Lower lobe of right lung (tissue), 2 donors: ENCODE measurements at places on chromosomes 12 and 14.

- no peak for DNase-seq
Measured at GRCh38 chr12:4325966-4326365, 5.0 kb downstream of the TIGAR start.

DNA sequence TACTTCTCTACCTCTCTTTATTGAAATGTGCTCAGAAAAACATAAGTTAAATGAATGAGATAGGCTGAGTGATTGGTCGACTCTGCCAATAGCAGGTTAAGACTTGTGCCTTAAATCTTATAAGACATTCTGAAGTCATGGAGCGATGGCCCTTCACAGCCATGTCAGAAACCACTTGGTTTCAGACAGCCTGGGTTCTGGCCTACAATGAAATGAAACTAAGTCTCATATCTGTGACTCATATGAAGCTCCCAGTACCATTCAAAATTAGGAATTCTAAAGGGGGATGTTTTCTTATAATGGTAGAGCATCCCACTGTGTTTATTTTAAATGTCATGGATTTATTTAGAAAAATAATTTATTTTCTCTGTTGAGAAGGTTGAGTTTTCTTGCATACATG is 42.6 kb downstream of the PLXNC1 start:
- no peak for DNase-seq

- DNase-seq = no peak
Measured at GRCh38 chr14:59344691-59345455, 120.3 kb downstream of the GPR135 start.

DNA sequence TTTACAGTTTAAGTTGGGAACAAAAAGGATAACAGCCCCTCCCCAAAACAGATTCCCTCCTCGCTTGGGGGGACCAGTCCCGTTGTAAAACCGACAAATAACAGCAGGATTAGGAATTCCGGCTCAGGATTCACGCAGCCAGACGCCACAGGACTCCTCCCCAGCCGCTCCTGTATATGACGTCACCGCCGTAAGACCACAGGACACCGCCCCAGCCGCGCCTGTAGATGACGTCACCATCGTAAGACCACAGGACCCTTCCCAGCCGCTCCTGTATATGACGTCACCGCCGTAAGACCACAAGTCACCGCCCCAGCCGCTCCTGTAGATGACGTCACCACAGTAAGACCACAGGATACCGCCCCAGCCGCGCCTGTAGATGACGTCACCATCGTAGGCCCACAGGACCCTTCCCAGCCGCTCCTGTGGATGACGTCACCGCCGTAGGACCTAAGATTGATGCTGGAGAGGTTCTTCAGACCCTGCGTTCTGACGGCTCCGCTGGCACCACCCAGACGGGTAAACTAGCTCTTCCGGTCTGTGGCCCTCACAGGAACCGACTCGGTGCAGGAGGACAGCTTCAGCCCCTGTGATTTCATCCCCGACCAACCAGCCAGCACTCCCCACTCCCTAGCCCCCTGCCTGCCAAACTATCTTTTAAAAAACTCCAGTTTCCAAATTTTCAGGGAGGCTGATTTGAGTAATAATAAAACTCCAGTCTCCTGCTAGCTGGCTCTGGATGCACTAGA is 43.9 kb upstream of the FBRSL1 start:
- DNase-seq = peak; percentile 90

GRCh38 chr14:58401587-58401986 is 5.9 kb downstream of the TOMM20L start:
- DNase-seq = no peak

GRCh38 chr14:104223101-104224041 is 85.0 kb downstream of the KIF26A start:
- peak; percentile 46 for DNase-seq

GRCh38 chr12:16285586-16285985 is 8.1 kb upstream of the SLC15A5 start:
- no peak for DNase-seq

DNA sequence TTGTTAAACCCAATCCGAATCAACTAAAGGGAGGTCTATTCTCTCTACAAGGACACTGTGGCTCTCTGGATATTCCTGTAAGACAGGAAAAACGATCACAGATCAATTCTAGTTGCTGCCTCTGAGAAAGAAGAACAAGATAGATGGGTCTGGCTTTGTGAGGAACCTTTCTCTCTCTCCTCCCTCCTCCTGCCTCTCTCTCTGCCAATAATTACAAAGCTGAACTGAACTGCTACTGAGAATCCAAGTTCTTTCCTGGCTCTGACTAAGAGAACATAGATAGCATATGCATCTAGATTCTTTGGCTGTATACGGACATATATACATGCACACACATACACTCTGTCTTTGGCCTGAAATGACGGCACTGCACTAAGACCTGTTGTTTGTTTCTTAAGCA is 27.6 kb downstream of the ETV6 start:
- no peak for DNase-seq

DNA sequence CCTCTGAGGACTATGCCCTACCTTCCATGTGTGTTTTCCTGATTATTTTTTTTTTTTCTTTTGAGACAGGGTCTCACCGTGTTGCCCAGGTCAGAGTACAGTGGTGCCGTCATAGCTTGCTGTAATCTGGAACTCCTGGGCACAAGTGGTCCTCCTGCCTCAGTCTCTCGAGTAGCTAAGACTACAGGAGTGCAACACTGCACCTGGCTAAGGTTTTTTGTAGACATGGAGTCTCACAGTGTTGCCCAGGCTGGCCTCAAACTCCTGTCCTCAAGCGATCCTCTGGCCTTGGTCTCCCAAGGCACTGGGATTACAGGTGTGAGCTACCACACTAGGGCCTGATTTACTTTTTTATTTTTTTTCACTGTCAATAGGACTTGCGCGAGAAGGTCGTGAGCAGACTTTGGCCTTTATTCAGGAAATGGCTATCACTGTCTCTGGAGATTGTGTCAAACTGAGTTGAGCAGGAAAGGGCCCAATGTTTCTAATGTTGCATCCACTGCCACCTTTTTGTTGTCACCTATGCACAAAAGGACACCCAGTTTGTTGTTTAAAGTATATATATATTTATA is 47.7 kb downstream of the FLRT2 start:
- no peak for DNase-seq

DNA sequence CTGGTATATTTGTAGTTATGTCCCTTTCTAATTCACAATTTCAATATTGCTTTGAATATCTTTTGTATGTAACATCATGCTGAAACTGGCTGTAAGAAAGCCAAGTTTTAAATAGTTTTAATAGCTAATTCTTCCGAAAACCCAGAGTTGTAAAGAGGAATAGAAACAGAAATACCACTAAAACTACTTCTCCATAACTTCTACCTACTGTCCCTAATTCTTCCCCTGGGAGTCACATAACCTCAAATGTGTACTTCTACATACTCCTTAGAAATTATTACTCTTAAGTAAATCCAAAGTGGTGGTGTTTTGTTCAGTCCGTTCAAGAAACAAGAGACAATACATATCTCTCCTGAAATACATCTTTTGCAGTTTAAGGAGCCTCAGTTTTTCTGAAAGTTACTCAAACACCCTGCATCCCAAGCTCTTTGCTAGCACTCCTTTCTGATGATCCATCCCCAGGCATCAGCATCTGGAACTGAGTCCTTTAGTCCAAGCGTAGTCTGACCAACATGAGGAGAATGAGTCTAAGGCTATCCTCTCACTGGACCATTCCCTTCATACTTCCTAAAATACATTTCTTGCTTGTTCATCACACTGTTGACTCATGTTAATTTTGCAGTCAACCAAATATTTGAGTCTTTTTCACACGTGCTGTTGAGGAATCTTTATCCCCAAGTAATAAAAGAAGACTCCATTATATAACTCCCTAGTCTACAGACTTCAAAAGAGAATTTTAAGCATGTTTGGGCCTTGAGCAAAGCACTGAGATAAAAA is 214.3 kb upstream of the NUDT4 start:
- DNase-seq = no peak

DNA sequence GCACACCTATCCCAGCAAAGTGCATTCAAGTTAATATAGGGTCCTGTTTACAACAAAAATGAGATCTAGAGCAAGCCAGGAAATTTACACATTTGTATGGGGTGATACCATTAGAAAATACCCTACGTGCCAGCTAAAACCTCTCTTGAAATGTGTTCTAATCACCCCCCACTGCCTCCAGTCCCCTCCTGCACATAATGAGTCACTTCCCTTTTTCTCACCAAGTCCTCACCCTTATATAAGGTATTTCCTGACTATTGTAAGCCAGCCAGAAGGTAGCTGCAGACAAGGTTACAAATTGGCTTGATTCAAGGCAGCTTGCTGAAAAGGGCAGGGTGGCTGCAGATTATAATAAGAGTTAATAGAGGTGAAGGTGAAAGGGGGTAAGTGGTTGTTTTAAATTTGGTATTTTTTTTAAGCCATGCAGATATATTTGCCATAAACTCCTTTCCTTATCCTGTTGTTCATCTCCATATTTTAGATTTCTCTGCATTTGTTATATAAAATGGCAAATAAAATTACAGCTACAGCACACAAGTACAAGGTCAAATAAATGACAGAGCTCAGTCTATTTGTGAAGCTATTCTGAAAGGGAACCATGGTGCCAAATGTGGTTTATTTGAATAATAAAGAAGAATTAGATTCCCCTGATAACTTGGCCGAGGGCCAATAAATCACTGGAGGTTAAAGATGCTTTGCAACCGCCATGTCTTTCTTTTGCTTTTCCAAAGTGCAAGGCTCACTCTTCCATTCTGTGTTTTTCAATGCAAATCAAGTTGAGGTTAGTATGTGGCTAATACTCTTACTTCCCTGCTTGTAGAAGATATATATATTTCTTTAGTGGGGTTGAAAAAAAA is 385.9 kb downstream of the EGLN3 start:
- DNase-seq = no peak

- no peak for DNase-seq
Measured at GRCh38 chr14:51554953-51555352, 96.8 kb upstream of the FRMD6 start.

- peak; percentile 84 for DNase-seq
Measured at GRCh38 chr14:94423453-94424056, 29.0 kb downstream of the SERPINA11 start.

GRCh38 chr12:43786899-43787693 is 19.0 kb downstream of the TWF1 start:
- DNase-seq = no peak

GRCh38 chr14:20434701-20435581 is 1.0 kb downstream of the KLHL33 start:
- no peak for DNase-seq

GRCh38 chr12:49230805-49231194 is 34.1 kb upstream of the TUBA1C start:
- DNase-seq = no peak

- DNase-seq = no peak
Measured at GRCh38 chr14:35558680-35559079, 24.7 kb downstream of the INSM2 start.

- no peak for DNase-seq
Measured at GRCh38 chr12:69580074-69580473, 5.2 kb upstream of the CCT2 start.
